Hematopoietic multipotent progenitor cell (in vitro differentiated cells): ENCODE measurements at places on chromosomes 12 and 14. TPM values are rescaled to one million over a fixed set of nuclear protein-coding genes. Genes with fewer than 3 reads are reported as not detected.

GRCh38 chr12:95908573-95908972, 33.8 kb downstream of the CCDC38 start:
- DNase-seq = no peak

DNA sequence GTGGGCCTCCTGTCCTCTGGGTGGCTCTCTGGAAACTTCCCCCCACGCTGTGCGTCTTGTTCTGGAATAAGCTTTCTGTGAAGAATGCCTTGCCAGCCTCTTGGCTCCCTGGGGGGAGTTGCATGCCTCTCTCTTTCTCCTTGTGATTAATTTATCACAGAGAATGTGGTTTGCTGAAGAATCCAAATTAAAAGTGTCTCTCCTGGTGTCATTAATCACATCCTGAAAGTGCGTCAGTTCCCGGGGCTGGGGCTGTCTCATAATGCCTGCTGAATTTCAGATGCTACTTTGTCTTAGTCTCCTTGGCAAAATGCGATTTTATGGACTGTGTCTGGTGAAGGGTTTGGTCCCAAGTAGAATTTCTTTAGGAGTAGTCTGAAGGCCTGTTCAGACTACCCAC, 787.7 kb upstream of the TMEM132C start:
- no peak for DNase-seq

- no peak for DNase-seq
Observed at GRCh38 chr12:67455236-67455635, 186.1 kb downstream of the CAND1 start.

DNA sequence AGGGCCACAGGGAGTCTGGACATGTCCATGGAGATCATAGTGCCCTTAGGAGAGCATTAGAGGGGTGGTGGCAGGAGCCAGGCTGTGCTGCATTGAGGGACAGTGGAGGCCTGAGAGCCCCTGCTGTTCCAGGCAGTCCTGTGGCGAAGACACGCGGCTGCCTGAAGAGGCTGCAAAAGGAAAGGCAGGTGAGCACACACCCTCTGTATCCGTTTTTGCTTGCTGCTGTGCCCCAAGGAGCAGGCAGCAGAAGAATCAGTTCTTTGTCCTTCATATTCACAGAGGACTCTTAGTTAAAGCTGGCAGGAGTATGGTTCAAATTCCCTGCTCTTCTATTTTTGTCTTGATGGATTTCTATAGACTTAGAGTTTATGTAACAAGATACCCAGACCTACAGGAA, 4.5 kb downstream of the SLC35E3 start:
- DNase-seq = no peak

DNA sequence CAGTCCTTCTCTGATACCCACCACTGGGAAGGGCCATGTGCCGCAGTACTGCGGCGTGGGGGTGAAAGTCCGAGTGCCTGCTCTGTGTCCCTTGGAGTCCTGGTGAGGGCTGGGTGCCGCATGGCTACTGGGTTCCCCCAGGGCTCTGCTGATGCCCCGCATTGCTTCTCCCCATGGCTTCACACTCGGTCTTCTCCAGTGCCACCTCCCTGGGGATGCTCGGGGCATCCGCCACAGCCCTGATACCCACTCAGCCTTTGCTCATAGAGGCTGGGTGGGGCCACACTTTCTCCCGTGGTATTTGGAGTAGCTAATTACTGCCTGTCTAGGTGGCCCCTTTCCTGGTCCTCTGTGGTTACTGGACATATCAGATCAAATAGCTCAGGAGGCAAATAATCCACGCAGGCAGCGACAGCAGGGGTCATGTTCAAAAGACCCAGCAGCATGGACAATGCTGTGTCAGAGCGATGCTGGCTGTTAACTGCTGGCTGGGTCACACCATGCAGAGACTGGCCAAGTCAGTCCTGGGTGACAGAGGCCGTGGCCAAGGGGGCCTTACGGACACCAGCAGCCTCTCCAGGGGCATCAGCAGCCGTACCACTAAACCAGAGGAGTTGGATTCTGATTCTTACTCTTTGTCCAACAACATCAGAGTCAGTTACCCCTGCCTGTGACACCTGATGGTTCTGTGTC, 106.5 kb downstream of the ADGRD1 start:
- no peak for DNase-seq

DNA sequence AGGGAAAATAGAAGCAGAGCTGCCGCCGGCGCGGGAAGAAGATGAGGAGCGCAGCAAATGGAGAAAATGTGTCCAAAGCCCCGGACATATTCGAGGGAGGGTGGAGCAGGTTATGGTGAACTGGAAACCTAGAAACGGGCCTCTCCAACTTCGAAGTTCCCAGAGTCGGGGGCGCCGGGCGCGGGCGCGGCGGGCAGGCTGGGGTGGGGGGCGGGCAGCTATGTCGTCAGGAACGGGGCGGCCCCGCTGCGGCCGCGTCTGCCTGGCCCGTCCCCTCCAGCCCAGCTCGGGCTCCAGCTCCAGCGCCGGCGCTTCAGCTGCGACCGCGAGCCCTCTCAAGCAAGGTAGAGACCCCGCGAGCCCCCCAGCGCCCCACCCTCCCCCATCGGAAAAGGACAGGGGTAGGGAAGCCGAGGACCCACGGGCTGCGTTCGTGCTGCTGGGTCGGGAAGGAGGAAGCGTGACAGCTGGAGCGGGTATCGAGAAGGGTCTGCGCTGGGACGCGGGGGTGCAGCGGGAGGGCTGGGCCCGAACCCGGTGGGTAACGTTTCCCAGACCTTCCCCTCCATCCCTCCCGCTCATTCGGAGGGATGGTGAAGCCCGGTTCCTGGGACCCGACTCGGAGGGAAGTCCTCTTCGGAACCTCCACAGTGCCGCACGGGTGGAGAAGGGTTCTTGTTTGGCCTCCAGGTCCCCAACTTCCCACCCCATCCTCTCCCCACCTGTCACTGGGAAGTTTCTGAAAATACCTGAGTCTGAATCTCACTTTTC, 1.0 kb downstream of the DGKA start:
- peak; percentile 34 for DNase-seq

- no peak for DNase-seq
Observed at GRCh38 chr12:96177013-96177412, 17.2 kb upstream of the ELK3 start.

- peak; percentile 38 for DNase-seq
Observed at GRCh38 chr14:88385212-88386101, at the start of gene SPATA7. Gene SPATA7, plus strand, starts transcription at chr14:88385657. Its CDS starts 162 bp downstream, at chr14:88385819.

DNA sequence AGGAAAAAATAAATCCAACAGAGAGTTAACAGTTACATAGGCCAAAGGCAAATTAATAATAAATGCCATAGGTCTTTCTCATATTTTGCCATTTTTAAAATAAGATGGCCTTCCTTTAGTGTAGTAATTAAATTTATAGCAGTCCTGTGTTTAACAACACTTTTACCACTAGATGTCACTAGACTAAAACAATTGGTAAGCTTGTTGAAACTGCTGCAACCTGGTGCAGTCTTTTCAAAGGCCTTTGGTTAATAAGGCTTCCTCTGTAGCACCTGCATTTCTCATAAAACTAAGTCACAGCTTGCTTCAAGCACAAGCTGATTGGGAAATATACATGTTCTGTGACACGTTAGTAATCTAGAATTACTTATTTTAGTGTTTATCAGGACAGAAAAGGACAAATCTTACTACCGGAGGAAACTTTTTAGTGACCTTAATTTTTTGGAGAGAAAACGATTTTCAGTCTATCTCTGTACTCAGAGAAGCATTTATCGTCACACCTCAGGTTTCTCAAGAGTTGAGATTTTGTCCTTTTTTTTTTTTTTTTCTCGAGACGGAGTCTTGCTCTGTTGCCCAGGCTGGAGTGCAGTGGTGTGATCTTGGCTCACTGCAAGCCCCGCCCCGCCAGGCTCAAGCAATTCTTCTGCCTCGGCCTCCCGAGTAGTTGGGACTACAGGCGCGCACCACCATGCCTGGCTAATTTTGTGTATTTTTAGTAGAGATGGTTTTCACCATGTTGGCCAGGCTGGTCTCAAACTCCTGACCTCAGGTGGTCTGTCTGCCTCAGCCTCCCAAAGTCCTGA, 20.0 kb downstream of the BORCS5 start:
- peak; percentile 89 for DNase-seq

- no peak for DNase-seq
Observed at GRCh38 chr14:101884934-101885576, 79.3 kb upstream of the DYNC1H1 start.

GRCh38 chr12:15494329-15495046, 172.2 kb downstream of the PTPRO start:
- DNase-seq = no peak

GRCh38 chr14:92514844-92515514, 1.4 kb downstream of the RIN3 start:
- DNase-seq = no peak

- DNase-seq = no peak
Observed at GRCh38 chr14:80419769-80420168, 208.5 kb upstream of the DIO2 start.

- DNase-seq = no peak
Observed at GRCh38 chr12:24806386-24806785, 142.5 kb downstream of the BCAT1 start.

PLXNC1 gene
- total RNA-seq = 49.8 TPM

- DNase-seq = no peak
Observed at GRCh38 chr12:112218150-112218549, 92.8 kb downstream of the TRAFD1 start.

CCDC85C gene
- 0.81 TPM for total RNA-seq

DNA sequence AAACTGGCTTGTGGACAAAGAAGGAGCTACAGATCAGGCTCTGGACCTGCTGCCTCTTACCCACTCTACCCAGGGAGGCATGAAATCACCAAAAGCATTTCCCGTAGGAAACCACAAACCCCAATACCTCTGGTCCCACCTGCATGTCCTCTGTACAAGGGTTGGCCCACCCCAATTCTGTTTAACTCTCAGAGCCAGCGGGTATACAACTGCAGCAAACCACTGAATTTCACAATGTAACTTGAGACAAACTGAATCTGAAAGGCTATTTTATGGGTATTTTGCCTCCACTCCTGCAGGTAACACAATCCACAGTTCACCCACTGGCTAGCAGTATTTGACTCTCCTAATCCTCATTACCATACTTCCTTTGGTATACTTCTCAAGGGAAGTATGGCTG, 16.5 kb downstream of the SIX1 start:
- DNase-seq = no peak

GRCh38 chr12:20264608-20265114, 103.7 kb upstream of the PDE3A start:
- no peak for DNase-seq

MDM2 gene
- 21.8 TPM for total RNA-seq

DNA sequence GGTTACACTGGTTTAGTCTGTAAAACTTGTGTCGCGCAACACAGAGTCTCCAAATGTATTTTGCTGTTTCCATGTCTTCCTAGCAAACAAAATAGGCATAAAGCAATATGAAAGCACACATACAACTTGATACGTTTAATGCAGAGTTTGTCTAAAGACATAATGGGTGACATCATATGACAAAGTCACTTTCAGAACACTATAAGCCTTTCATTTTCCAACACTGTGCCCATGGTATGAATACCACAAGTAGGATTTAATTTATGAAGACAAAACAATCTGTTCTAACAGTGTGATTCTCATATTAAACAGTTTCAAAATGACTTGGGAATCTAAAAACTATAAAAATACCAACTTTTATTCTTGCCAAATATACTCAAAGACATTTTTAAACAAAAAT, 58.4 kb downstream of the PTPN21 start:
- no peak for DNase-seq

DNA sequence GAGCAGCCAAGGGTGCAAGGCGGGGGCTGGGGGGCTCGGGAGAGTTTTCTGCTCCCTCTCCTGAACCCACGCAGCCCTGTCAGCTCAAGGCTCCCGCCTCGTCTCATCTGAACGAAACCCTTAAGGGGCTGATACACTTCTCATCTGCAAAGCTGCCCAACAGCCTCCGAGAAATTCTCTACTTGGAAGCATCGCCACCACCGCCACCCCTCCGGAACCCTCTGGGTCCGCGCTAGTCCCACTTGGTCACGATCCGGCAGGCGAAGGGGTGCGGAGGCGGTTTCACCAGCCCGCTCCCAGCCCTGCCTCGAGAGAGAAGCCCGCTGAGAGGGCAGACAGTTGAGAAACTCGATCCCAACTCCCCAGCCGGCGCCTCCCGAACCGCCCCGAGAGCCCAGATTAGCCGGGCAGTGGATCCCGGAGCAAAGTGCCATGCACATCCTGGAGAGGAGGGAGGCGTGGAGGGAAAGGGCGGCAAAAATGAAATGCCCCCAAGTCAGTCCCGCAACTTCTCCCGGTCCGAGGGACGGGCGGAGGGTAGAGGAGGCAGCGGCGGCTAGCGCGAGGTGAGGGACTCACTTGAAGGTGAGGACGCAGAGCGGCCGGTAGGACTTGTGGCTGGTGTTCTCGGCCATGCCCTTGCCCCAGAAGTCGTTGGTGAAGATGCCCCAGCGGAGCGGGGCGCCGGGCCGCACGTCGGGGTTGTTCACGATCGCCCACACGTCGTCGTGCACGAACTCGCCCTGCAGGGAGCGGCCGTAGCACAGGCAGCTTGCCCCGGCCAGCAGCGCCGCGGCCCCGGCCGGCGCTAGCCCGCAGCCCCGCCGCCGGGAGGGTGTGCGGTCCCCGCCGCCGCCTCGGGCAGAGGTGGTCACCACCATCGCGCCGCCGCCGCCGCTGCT, 620 bp downstream of the TMTC1 start:
- DNase-seq = no peak

GRCh38 chr14:89869606-89870005, 84.9 kb downstream of the EFCAB11 start:
- no peak for DNase-seq

DNA sequence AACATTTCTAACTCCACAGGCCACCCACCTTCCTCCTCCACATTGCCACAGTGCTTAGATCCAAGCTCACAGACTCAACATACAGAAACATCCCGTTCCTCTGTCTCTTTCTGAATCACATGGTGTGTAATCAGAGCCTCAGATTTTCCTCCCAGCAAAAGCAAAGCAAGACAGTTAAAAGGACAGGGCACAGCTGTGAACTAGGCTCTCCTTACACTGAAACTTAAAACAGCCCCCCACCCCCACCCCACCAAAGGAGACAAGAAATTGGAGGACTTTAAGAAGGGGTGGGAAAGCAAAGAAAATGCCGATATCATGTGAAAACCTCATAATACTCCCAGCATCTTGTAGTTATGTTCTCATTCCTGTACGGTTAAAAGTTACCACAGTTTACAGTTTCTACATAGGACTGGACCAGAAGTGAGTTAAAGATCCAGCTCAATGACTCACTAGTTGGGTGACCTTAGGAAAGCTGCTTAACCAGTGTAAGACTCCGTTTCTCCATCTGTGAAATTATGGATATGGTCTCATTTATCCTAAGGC, 4.8 kb downstream of the YBX3 start:
- DNase-seq = no peak

- DNase-seq = no peak
Observed at GRCh38 chr14:68960123-68960522, 19.0 kb downstream of the ACTN1 start.

GALNT9 gene
- not detected for total RNA-seq

DNA sequence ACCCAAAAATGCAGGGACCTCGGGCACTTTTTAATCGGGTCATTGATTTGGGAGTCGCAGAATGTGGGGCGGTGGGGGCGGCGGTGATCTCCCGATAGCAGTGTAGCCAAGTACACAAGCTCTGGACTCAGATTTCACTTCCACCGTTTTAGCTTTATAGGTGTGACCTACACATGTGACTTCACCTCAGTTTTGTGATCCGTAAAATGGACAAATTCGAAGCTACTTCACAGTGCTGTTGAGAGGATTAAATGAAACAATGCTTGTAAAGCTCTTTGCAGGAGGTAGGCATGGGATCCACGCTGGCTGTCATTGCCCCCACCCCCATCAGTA, 478 bp downstream of the RITA1 start:
- peak; percentile 40 for DNase-seq

C12orf56 gene
- total RNA-seq = not detected
